ENCODE measurements at places on chromosomes 6 and 20.

- no peak for DNase-seq
These were observed 189.6 kb downstream of the ADAT2 start for GRCh38 chr6:143260857-143261256.

DNA sequence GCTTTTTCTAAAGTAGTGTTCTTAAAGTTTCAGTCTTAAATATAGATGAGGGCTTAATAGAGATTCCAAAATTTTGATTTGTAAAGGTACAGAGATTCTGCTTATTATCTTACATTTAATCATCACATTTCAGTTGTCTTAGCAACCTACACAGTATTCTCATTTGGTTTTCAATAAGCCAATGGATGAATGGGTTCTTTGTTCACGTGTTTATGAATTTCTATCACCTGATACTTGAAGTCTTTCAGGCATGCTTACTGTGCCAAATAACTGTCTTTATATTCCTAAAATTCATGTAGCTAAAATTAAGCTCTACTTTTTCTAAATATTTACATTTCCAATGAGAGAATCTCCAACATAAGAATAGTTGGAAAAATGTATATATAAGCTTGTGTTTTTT is 152.7 kb downstream of the EYA4 start:
- no peak for DNase-seq

DNA sequence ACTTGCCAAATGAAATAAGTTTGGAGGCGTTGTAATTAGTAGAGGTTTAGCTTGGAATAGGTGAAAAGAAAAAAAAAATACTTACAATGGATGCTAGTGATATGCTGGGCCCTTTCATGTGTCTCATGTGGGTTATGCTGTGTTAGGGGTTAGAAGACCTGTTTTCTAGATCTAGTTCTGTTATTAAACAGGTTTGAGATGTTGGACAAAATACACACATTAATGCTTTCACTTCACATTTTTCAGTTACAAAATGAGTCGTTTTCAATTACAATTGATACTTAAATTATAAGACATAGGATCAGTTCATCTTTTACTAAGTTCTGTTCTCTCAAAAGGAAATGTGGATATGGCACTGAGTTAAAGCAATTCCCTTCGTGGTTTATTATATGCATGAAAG is 509.8 kb downstream of the EPM2A start:
- DNase-seq, result no peak

DNA sequence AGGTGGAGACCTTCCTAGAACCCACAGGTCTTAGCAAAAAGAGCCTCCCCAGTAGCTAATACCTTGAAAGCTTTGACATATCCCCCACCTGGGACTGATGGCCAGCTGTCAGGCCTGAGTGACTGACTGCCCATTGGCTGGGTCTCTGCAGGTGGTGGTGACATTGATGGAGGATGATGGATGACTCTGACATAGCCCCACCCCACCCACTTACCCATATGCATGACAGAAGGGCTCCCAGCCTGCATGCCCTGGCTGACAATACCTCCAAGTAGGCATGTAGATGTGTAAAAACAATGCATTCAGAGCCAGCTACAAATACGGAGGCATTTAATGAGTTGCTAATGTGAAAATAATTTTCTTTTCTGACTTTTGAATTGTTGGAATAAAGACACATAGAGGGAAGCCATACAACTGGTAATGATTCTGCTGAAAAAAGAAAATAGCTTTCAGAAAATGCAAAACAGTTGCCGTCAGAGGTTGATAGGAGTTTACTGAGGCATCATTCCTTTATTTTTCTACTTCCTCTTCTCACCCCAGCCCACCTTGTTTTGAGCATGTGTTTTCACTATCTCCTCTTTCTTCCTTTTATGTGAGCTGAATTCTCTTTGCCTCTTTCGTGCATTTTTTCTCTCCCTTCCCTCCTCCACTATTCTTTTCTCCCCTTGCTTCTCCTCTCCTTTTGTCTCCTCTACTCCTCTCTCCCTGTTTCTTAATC is 70.6 kb downstream of the OLIG3 start:
- no peak for DNase-seq

DNA sequence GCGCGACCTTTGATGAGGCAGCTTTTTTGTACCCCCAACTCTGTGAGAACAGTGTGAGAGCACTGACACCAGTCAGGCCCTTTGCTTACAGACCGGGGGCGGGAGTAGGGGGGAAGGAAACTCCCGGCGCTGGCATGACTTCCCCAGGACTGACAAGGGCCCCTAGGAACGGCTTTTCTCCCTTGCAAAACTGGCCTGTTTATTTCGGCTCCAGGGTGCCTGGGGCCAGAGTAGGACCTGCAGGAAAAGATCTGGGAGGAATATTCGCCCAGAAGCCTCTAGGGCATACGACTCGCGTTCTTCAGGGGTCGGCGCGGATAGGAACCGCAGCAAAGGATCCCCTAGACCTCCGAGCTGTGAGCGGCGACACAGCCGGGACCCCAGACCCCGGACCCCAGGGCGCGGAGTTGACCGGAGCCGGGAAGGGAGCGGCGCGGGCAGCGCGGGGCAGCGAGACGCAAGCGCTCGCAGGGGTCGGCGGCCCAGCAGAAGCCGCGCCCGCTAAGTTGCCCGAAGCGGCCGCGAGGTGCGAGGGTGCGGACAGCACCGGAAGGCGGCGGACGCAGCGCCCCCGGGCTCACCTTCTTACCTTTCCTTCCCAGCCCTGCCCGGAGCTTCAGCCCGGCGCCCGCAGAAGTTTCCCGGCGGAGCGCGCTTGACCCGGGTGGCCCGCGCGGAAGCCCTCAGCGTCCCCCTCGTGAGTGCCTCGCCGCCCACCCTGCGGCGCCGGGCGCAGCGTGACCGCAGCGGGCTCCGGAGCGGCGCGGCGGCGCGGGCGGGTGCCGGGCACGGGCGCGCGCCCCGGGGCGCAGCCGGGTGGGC is at the start of gene POPDC3:
Gene POPDC3, minus strand, starts transcription at position 771 of the 822 bp plus-strand sequence. CDS start 18,105 bp downstream, outside the sequence.
- DNase-seq, result no peak

- DNase-seq, result no peak
These were observed 71.3 kb downstream of the EFHC1 start for GRCh38 chr6:52491203-52492069.

DNA sequence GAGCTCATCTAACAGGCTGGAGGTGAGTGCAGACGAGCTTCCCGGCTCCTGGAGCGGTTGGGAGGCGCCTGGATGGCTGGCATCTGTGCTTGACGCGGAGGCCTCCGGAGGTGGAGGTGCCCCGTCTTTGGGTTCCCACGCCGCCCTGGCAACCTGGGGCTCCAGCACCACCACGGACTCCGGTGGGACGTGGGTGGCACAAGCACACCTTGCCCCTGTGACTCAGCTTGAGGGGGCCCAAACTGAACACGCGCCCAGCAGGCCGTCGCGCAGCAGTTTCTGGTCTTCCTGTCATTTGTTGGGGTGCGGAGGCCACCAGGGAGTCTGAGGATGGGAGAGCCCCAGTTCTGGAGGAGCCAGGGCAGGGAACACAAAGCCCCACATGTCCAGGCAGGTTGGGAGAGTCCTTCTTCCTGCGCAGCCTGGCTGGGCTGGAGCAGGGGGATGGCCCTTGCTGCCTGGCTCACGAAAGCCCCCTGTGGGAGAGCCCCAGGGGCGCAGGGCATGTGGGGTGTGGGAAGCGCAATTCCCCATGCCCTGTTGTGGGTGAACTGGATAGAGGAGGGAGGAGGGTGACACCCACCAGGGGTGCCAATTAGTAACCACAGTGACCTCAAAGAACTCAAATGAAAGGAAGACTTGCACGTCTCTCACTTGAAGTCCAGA is 1378.6 kb upstream of the DEFB115 start:
- no peak for DNase-seq

- no peak for DNase-seq
These were observed 964.6 kb upstream of the SLC35B3 start for GRCh38 chr6:9399916-9400315.

DNA sequence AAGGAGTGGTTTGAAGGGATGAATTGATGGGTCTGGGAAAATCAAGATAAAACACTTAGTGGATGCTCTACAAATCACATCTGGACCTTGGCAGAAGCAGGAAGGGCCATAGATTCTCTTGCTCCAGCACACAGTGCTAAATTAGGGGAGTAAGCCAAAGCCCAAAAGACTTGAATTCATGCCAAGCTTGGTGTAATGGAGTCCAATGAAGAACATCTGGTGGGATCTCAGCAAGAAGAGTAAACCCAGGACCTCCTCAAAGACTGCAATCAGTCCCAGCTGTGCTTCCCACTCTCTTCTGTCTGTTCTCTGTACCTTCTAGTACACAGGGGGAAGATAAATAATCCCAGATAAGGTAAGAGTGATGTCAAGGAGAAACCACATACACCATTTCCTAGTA is 683.4 kb downstream of the RNF144B start:
- DNase-seq, result peak; percentile 9

Measured in left renal cortex interstitium (tissue), 4 donors.